ENCODE measurements at places on chromosomes 5 and 9.
A peak's percentile ranks its signal among the peaks of the same experiment; 100 is the strongest.

- no peaks in the 10 kb centered on the region for H3K27me3 ChIP-seq
- no peaks in the 10 kb centered on the region for H3K36me3 ChIP-seq
- no peaks in the 10 kb centered on the region for H3K4me1 ChIP-seq
- DNase-seq, result no peak
Observed at GRCh38 chr9:3946840-3947587, 352.9 kb downstream of the GLIS3 start.

GRCh38 chr9:4674783-4675182 is 4.6 kb upstream of the CDC37L1 start:
- H3K4me3 ChIP-seq, result no peak overlapping the region
- peaks cover 16% of the 10 kb centered on the region for H3K4me1 ChIP-seq
- H3K27me3 ChIP-seq, result no peaks in the 10 kb centered on the region
- no peak for DNase-seq
- H3K36me3 ChIP-seq, result no peaks in the 10 kb centered on the region

- H3K4me1 ChIP-seq, result no peaks in the 10 kb centered on the region
- peaks cover 11% of the 10 kb centered on the region for H3K27me3 ChIP-seq
- DNase-seq, result no peak
- peaks cover 24% of the 10 kb centered on the region for H3K36me3 ChIP-seq
- H3K4me3 ChIP-seq, result no peak overlapping the region
Observed at GRCh38 chr5:855771-856530, 5.2 kb upstream of the ZDHHC11 start.

GRCh38 chr5:154193283-154193682 is 2.8 kb downstream of the GALNT10 start:
- H3K36me3 ChIP-seq, result peaks cover 47% of the 10 kb centered on the region
- peaks cover 8% of the 10 kb centered on the region for H3K27me3 ChIP-seq
- DNase-seq, result no peak
- H3K4me1 ChIP-seq, result peaks cover 70% of the 10 kb centered on the region
- H3K27ac ChIP-seq, result no peak overlapping the region

- no peak overlapping the region for H3K27ac ChIP-seq
- no peaks in the 10 kb centered on the region for H3K36me3 ChIP-seq
- H3K27me3 ChIP-seq, result no peaks in the 10 kb centered on the region
- H3K4me3 ChIP-seq, result no peak overlapping the region
- H3K4me1 ChIP-seq, result no peaks in the 10 kb centered on the region
Observed at GRCh38 chr5:163645421-163646416, 140.3 kb downstream of the MAT2B start.

DNA sequence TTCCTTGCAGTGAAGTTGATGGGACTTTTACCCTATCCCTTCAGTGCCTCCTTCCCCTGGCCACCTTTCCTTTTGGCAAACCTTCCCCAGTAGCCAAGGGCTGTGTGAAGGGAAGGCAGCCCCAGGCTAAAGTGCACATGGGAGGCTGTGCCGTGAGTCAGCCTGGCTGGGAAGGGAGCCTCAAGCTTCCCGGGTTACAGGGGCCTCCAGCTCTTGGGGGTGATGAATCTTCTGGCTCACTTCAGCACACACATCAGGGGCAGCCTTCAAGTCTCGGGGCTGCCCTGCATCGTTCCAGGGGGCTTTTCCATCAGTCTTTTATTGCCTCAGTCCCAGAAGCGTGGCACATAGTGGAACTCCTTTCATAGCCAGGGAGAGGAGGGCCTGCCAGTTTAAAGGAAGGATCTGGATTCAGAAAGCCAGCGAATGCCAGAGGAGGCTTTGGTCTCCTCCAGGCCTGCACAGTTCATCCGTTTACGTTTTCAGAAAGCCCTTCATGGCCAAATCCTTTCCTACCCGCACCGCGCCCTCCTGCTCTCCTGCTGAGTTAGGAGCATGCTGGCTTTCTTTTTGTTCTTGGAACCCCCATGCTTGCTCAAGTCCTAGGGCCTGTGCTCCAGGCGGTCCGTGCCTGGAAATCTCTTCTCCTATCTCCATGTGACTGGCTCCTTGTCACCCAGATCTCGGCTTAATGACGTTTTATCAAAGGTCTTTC is 134.8 kb upstream of the KLF4 start:
- H3K36me3 ChIP-seq, result no peaks in the 10 kb centered on the region
- H3K4me1 ChIP-seq, result no peaks in the 10 kb centered on the region
- H3K27ac ChIP-seq, result no peak overlapping the region
- DNase-seq, result no peak
- no peaks in the 10 kb centered on the region for H3K27me3 ChIP-seq

- no peak overlapping the region for H3K27ac ChIP-seq
- peaks cover 16% of the 10 kb centered on the region for H3K4me1 ChIP-seq
- DNase-seq, result no peak
- no peaks in the 10 kb centered on the region for H3K27me3 ChIP-seq
- H3K4me3 ChIP-seq, result no peak overlapping the region
- no peaks in the 10 kb centered on the region for H3K36me3 ChIP-seq
Observed at GRCh38 chr5:113092683-113093082, 116.1 kb downstream of the DCP2 start.

GRCh38 chr5:5418764-5419163 is 3.7 kb upstream of the ICE1 start:
- no peak overlapping the region for H3K27ac ChIP-seq
- no peaks in the 10 kb centered on the region for H3K27me3 ChIP-seq
- H3K4me3 ChIP-seq, result no peak overlapping the region
- H3K36me3 ChIP-seq, result peaks cover 14% of the 10 kb centered on the region
- DNase-seq, result no peak

DNA sequence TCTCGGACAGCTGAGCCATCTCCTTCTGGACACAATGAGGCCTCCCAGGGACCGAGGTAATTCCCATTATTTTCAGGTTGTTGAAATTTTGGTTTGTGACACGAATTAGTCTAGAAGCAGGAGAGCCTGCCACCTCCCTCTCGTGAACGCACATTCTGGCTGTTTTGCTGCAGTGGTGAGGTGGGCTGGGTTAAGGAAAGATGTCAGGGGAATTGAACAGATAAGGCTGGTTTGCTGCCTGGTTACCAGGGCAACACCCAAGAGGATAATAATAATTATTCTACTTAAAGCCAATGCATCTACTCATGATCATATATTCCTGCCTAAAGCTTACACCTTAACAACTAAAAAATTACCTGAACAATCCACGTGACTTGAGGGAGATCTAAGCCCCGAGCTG is 38.1 kb downstream of the DDX31 start:
- peaks cover 98% of the 10 kb centered on the region for H3K36me3 ChIP-seq
- peaks cover 2% of the 10 kb centered on the region for H3K4me1 ChIP-seq
- no peak overlapping the region for H3K4me3 ChIP-seq
- DNase-seq, result no peak
- no peak overlapping the region for H3K27ac ChIP-seq

DNA sequence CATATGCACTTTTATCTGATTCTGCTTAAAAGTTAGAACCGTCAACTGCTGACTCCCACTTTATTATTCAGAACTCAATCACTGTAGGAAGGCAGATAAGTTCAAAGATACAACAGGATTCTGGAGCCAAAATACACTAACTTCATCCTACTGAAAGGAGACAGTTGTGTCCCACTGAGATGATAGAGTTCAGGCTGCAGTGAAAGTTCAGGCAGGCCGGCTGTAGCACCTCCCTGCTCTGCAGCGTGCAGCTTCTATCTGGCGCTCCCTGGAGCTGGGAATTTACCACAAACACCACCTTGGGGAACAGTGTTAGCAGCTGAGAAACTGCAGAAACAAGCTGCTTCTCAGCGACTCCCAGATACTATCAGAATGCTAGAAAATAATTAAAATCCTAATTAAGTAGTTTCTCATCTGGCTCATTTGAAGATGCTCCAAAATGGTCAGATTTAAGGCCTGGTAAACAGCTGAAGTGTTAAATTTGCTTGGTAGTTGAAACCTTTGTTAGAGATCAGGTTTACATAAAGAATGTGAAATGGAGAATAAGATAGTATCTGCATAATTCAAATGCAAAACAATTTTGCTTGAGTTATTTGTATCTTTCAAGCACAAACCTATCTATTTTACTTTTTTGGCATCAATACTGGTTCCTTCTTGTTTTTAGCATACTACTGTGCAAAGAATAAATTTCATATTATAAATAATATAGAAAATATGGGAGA is 52.3 kb upstream of the CNTLN start:
- no peaks in the 10 kb centered on the region for H3K4me1 ChIP-seq
- DNase-seq, result no peak
- no peaks in the 10 kb centered on the region for H3K36me3 ChIP-seq
- no peak overlapping the region for H3K4me3 ChIP-seq
- no peak overlapping the region for H3K27ac ChIP-seq

DNA sequence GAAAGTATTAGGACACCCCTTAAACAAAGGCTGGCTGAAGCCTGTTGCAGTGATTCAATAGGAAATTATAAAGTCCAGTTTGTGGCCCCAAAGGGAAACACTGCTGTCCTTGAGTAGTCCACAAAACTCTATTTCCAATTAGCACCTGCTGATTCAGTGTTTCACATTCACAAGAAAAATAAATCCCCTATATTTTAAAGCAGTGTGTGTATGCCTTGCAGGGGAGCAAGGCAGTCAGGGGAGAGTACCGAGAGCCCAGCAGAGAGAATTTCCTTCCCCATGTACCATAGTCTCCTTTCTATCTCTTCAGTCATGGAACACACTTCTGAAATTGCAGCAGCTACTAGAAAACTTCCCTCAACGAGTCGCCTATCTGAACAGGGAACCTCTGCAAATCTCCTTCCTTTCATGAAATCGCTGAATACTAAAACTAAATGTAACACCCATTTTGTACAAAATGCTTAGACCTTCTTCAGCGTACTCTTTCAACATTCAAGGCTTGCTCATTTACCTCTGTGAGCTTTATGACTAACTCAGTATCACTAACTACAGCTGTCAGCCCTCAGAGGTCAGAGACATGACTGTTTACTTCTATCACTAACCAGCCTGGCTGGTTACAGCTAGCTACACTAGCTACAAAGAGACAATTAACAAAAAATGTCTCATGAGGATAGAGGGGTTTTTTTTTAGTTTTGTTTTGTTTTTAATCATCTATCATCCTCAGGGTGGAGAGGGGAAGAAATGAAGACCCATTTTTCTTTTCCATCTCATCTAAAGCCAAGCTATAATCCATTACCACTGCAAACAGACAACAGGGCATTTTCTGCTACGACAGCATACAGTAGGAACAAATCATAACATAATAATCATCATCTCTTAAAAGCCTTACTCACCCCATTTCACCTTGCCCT is 188.7 kb downstream of the EBF1 start:
- H3K27ac ChIP-seq, result no peak overlapping the region
- H3K27me3 ChIP-seq, result peaks cover 5% of the 10 kb centered on the region

GRCh38 chr9:104094534-104095015 is 466 bp downstream of the SMC2 start:
- H3K36me3 ChIP-seq, result peaks cover 55% of the 10 kb centered on the region
- H3K4me3 ChIP-seq, result peak overlapping the region; percentile 98
- peak overlapping the region; percentile 99 for H3K27ac ChIP-seq
- no peak for DNase-seq

DNA sequence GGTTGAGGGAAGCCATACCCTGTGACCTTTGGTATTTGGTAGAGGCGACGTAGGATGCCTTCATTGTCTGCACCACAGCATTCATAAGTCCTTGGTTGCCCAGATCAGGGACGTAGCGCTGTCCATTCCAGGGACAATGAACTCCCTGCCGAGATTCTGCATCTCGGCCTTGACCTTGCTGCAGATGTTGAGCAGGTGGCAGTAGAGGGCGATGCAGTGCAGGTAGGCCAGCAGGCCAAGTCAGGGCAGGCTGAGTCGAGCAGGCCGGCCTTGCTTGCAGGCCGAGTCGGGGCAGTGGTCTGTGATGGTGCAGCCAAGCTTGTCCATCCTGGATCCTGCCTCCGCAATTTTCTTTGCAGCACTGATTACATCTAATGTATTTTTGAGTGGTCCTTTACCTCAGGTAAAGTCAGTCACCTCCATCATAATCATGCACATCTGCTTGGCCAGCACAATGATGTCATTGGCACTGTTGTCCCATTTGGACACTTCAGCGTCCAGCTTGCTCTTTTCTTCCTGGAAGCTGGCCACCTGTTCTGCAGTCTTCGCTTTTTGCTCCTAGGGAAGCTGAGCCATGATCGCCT is 93.4 kb upstream of the CCDC112 start:
- H3K27me3 ChIP-seq, result peaks cover 3% of the 10 kb centered on the region
- no peak overlapping the region for H3K27ac ChIP-seq
- no peaks in the 10 kb centered on the region for H3K4me1 ChIP-seq
- no peak for DNase-seq
- no peak overlapping the region for H3K4me3 ChIP-seq

DNA sequence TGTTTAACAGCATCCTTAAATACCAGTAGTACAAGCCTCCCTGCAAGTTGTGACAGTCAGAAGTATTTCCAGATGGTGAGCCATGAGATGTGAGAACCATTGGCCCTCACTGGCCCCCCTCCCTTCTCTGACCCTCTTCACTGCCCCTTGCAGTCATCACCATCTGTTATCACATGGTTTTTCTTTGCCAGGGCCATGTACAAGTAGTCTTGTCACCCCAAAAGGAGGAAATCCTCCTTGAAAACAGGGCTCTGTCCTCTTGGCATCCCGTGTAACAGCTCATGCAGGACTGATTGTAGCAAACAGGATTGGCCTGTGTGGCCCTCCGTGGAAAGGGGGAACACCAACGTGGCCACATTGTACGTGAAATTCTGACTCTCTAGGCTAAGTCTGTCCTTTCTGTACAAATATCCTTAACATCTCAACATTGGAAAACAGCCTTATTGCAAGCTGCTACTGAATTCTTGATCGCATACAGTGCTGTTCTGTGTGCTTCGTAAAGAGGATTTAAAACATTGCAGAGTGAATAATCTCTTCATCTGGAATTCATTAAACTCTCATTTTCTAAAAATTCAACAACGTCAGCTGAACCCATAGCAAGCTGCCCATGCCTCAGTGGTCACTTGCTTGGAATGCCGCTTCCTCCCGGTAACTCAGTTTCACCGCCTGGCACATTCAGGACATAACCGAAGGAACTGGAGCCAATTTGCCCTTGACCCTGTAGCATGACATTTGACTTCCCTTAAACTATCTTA is 171.7 kb downstream of the ATPSCKMT start:
- DNase-seq, result no peak
- H3K27ac ChIP-seq, result no peak overlapping the region
- H3K36me3 ChIP-seq, result no peaks in the 10 kb centered on the region
- H3K4me1 ChIP-seq, result no peaks in the 10 kb centered on the region
- no peaks in the 10 kb centered on the region for H3K27me3 ChIP-seq
- no peak overlapping the region for H3K4me3 ChIP-seq

GRCh38 chr5:128858995-128859394 is 106.3 kb upstream of the SLC27A6 start:
- H3K27ac ChIP-seq, result no peak overlapping the region
- no peak for DNase-seq
- H3K36me3 ChIP-seq, result no peaks in the 10 kb centered on the region

- H3K4me3 ChIP-seq, result no peak overlapping the region
- peaks cover 18% of the 10 kb centered on the region for H3K36me3 ChIP-seq
- H3K4me1 ChIP-seq, result no peaks in the 10 kb centered on the region
- H3K27ac ChIP-seq, result no peak overlapping the region
- DNase-seq, result no peak
Observed at GRCh38 chr5:78490709-78491485, 130.5 kb downstream of the SCAMP1 start.

DNA sequence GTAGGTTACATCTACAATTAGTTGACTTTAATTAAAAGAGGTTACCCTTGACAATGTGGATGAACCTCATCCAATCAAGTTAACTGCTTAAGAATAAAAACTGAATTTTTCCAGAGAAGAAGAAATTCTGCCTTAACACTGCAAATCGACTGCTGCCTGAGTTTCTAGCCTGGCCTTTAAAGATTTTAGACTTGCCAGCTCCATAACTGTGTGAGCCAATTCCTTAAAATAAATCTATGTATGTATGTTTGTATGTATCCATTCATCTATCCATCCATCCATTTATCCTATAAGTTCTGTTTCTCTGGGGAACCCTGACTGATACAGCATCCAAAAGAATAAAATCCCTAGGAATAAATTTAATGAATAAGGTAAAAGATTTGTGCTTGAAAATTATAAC is 136.1 kb downstream of the TMEM38B start:
- no peaks in the 10 kb centered on the region for H3K4me1 ChIP-seq
- H3K27me3 ChIP-seq, result no peaks in the 10 kb centered on the region
- no peak overlapping the region for H3K27ac ChIP-seq
- no peaks in the 10 kb centered on the region for H3K36me3 ChIP-seq

All from activated T-cell treated with anti-CD3 and anti-CD28 coated beads, Interleukin-2, amount 50 U/mL, for 24 hours (primary cell).